ENCODE measurements at places on chromosomes 2 and 18. TPM values are rescaled to one million over a fixed set of nuclear protein-coding genes. Genes with fewer than 3 reads are reported as not detected.

DNA sequence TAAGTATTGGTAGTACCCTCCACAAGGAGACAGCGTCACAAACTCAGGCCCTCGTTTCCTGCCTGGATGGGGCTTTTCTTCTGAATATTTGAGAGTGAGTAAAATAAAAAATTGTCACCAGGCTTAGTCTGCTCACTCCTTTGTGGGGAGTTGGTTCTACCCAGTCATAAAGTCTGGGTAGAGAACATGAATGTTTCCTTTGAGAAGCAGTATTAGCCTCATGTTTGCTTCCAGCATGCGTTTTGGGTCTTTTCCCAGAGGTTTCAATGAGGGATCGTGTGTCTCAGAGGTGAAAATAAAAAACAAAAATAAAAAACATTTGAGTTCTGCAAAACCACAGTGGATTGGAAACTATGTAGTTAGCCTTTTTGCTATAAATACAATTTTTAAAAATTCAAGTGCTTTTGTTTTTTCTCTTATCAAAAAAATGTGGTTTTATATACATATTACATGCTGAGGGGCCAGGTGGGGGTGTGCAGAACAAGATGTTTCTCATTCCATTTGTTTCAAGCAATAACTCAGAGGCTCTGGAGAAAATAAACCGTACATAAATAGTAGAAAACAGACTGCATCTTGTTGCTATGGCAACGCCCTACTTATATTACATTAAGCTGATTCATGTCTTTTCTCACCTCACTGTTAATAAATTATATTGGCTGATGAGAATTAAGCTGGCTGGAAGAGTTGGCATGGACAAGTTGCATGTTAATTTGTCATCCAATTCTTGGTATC lies 225.4 kb upstream of the FBXO11 start:
- DNase-seq, result no peak

- no peak for DNase-seq
Measured at GRCh38 chr2:51107841-51108240, 75.9 kb upstream of the NRXN1 start.

GRCh38 chr2:235660484-235661082 lies 166.7 kb downstream of the AGAP1 start:
- DNase-seq, result no peak

QPCT gene
- 7.4 TPM for total RNA-seq

INO80C gene
- total RNA-seq, result 38.7 TPM

DNA sequence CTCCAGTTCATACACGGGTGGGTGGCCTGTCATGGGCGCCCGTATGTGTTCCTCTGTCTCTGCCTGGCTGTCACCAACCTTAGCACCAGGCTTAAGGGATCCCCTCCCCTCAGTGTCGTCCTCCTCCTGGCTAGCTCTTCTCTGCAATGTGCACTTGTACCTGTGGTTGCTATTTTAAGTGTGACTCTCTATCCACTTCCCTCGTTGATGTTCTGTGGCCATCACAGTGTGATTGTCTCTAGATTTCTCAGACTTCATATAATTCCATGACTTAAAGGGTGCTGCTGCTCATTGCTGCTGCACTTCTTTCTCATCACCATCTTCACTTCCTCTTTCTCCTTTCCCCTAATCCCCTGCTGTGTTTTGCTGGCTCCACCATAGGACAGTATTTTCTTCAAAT lies 143.4 kb downstream of the EML6 start:
- DNase-seq, result no peak

IL1RN gene
- not detected for total RNA-seq

GRCh38 chr2:126824663-126825062 lies 74.0 kb upstream of the TEX51 start:
- no peak for DNase-seq

DNA sequence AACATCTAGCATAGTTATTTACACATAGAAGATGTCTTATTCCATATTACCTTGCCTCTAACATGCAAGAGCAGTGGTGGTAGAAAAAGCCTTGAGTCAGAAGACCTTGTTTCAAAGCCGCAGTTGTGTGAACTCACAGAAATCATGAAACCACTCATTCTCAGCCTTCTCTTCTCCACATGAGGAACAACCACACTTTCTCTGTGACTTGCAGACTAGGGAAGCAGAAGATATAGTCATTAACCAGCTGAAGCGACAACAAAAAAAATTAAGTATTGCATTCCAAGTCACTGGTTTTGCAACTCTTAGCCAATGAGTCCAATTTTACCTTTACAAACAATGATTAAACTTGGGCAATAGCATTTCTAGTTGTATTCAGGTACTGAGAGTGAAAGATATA lies 19.0 kb downstream of the TWSG1 start:
- no peak for DNase-seq

ACKR3 gene
- 1.2 TPM for total RNA-seq

- no peak for DNase-seq
Measured at GRCh38 chr2:188931361-188931760, 42.8 kb upstream of the COL3A1 start.

DNA sequence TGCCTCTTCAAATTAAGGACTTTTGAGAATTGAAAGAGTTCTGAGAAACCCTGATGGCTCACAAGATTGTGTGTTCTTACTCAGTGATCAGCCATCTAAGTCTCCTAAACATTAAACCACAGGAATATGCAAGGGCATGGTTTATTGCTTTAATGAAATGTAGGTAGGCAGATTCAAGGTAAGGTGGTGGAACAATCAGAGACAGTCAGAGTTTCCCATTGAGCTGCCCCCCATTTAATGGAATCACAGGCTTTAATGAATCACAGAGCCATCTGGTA lies 107.8 kb upstream of the LRATD1 start:
- DNase-seq, result no peak

SLC23A3 gene
- 1.1 TPM for total RNA-seq

DNA sequence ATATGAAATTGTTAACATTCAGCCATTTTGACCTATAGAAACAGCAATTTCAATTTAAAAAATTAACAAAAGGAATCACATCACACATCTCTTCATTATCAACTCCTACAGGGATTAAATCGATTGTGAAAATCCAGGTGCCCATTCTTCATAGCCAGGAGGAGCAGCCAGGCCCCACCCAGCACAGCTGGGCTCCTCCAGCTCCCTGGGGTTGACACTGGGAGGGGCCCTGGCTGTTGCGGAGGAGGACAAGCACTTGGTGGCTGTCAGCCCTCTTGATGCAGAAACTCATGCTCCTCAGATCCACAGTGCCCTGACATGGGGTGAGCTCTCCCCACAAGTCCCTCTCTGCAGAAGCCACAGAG lies 99.8 kb downstream of the FAM210A start:
- no peak for DNase-seq

DNA sequence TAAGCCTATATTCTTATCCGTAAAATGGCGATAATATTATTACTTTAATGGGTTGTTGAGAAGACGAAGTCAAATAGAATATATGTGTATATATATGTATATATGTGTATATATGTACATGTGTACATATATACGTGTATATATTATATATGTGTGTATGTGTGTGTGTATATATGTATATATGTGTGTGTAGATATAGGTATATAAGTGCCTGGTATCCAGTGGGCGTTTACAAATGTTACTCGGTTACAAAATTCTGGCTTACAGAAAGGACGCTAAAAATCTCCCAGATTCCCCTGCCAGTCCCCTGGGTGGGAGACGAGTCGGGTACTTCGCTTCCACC lies 295 bp upstream of the MTX2 start:
- no peak for DNase-seq

DNA sequence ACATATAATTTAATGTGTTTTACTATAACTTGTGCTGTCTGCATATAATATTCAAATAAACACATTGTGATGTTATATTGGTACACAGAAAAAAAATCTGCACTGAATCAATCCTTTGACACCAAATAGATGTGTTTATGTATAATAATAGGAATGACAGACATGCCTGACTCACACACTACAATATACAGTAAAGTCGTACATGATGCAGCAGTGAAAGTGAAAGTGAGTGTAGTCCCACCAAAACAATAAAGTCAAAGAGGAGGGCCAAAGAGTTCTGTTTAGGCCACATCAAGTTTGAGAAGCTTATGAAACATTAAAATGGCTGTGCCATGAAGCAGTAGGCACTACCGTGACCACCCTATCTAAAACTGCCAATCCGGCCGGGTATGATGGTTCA lies 8.2 kb upstream of the RBM44 start:
- no peak for DNase-seq

DNA sequence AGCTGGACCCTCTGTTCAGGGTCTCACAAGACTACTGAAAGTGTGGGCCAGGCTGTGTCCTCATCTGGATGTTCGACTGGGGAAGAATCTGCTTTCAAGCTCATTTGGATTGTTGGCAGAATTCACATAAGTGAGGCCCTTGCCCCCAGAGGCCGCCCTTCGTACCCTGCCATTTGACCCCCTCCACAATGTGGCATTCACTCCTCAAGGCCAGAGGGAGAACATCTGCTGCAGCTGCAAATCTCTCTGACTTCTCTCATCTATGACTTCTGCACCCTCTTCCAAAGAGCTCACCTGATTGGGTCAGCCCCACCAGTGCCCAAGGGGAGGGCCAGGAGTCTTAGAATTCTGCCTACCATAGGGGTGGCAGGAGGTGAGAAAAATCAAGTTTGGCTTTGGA lies 3.9 kb upstream of the CNDP2 start:
- DNase-seq, result no peak

- no peak for DNase-seq
Measured at GRCh38 chr2:100964222-100964621, 37.9 kb upstream of the RPL31 start.

POTEE gene
- 1.4 TPM for total RNA-seq

DNA sequence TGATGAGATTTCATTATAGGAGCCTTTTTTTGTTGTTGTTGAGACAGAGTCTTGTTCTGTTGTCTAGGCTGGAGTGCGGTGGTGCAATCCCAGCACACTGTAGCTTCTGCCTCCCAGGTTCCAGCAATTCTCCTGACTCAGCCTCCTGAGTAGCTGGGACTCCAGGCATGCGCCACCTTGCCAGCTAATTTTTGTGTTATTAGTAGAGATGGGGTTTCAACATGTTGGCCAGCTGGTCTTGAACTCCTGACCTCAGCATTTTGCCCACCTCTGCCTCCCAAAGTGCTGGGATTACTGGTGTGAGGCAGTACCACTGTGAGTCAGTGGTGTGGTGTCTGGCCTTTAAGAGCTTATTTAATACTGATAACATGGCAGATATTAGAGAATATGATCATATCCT lies 60.1 kb downstream of the MOB4 start:
- DNase-seq, result no peak

- no peak for DNase-seq
Measured at GRCh38 chr2:217856871-217857270, 145.9 kb downstream of the TNS1 start.

DNA sequence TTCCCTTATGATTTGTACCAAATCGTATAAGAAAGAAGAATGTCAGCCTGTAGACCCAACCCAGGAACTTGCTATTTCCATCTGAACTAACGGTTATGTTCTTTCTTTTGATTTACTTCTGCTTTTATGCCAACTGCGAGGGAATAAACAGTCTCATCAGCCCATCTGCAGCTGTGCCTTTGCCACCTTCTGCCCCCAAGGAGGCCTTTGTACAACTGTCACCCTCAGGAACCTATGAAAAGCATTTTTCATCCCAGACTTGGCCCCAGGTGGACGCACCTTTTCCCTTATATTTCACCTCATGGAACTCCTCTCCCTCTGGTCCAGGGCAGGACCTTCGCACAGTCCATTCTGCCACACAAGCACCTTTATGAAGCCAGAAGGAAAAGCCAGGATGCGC lies 109.8 kb downstream of the AOX1 start:
- DNase-seq, result no peak

GRCh38 chr2:162538967-162539366 lies 195.0 kb downstream of the GCA start:
- DNase-seq, result no peak

COL4A4 gene
- total RNA-seq, result 0.05 TPM

DPP4 gene
- total RNA-seq, result 0.20 TPM

- DNase-seq, result peak; percentile 52
Measured at GRCh38 chr2:235170536-235171521, 219.0 kb downstream of the SH3BP4 start.

CFAP65 gene
- total RNA-seq, result 1.1 TPM

SERPINB10 gene
- total RNA-seq, result not detected

GRCh38 chr2:83594241-83595120 lies 864.6 kb downstream of the SUCLG1 start:
- no peak for DNase-seq

FAM136A gene
- 17.3 TPM for total RNA-seq

DNA sequence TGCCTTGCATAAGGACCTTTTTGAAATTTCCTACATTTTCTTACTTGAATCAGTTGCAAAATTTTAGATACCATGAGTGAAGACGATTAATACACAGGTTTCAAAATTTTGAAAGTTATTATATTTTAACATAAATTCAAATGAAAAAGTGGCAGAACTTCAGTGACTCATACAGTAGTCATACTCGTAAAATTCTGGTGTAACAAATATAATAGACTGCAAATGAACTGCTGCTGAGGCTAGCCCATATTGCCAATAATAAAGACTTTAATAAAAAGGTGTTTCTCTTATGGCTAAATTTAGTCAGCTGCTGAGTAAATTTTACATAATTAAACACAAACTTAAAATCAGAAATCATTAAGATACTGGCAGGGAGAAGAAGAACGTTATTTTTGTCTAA lies 36.9 kb downstream of the MSH6 start:
- DNase-seq, result no peak

DNA sequence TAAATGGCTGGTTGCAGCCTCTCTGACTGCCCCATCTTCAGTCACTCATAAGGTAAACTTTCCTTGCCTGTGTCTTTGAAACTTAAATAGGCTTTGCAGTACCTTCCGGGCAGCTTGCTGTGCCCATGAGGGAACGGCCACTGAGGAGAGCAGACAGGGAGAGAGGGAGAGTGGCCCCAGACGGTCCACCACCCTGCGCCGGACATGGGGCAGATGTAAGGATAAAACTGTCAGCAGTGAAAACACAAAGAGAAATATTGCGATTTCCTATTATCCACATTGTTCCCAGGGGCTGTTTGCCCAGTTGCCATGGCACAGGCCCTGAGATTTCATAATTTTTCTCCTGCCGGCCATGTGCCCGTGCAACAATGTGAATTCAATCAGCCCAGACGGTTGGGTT lies 265.9 kb upstream of the SALL3 start:
- DNase-seq, result no peak

DNA sequence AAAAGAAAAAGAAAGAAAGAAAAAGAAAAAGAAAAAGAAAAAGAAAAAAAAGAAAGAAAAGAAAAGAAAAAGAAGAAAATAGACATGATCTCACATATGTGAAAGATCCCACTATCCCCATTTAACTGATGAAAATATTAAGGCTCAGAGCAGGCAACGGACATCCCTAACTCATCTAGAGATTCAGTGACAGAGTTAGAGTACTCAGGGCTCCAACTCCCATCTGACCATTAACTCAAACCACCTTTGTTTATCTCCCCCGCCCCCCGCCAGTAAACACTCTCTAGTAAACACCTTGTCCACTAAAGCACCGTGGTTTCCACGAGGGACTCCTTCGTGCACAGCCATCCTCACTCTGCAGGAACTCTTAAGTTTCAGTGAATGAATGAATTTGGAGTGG lies 142.9 kb downstream of the TGIF1 start:
- no peak for DNase-seq

- DNase-seq, result no peak
Measured at GRCh38 chr2:1407950-1408675, 5.2 kb upstream of the TPO start.

PROC gene
- not detected for total RNA-seq

STAMBP gene
- 48.9 TPM for total RNA-seq

REG3A gene
- total RNA-seq, result not detected
